Hepatocyte (in vitro differentiated cells): ENCODE measurements at places on chromosomes 7 and 10. TPM values are rescaled to one million over a fixed set of nuclear protein-coding genes. Genes with fewer than 3 reads are reported as not detected.

- no peaks in the 10 kb centered on the region for H3K36me3 ChIP-seq
- H3K4me1 ChIP-seq = no peaks in the 10 kb centered on the region
- H3K27me3 ChIP-seq = no peaks in the 10 kb centered on the region
- H3K4me3 ChIP-seq = no peak overlapping the region
- no peak for DNase-seq
- H3K27ac ChIP-seq = no peak overlapping the region
These were observed 61.5 kb downstream of the KCND2 start for GRCh38 chr7:120334475-120334874.

- H3K4me1 ChIP-seq = peaks cover 13% of the 10 kb centered on the region
- peak; percentile 31 for DNase-seq
- no peaks in the 10 kb centered on the region for H3K27me3 ChIP-seq
- H3K27ac ChIP-seq = peak overlapping the region; percentile 79
- H3K4me3 ChIP-seq = no peak overlapping the region
These were observed 16.7 kb upstream of the RSBN1L start for GRCh38 chr7:77679608-77680007.

DNA sequence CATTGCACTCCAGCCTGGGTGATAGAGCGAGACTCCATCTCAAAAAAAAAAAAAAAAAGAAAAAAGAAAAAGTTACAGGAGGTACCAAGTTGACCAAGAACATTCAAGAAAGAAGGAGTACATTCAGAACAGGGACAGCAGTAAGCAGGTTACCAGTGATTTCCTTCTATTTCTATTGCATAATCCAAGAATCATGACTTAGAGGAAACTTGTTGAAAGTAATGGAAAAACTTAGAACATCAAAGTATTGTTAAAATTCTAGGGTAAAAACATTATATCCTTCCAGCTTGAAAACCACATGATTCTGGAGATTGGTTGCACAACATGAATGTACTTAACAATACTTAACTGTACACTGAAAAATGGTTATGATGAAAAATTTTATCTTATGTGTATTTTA, 25.2 kb downstream of the RAPGEF5 start:
- peaks cover 6% of the 10 kb centered on the region for H3K4me1 ChIP-seq
- no peak overlapping the region for H3K4me3 ChIP-seq
- H3K27me3 ChIP-seq = no peaks in the 10 kb centered on the region
- no peak for DNase-seq
- H3K36me3 ChIP-seq = no peaks in the 10 kb centered on the region

TMEM213 gene
- 0.93 TPM in 1 of 2 replicates, not detected in the other for polyA plus RNA-seq
